ENCODE measurements at places on chromosomes 2 and 18. TPM values are rescaled to one million over a fixed set of nuclear protein-coding genes. Genes with fewer than 3 reads are reported as not detected.

- no peak for DNase-seq
Observed at GRCh38 chr2:140269000-140269399, 1488.8 kb upstream of the NXPH2 start.

Gene CIDEA
- total RNA-seq, result 0.26 TPM

DNA sequence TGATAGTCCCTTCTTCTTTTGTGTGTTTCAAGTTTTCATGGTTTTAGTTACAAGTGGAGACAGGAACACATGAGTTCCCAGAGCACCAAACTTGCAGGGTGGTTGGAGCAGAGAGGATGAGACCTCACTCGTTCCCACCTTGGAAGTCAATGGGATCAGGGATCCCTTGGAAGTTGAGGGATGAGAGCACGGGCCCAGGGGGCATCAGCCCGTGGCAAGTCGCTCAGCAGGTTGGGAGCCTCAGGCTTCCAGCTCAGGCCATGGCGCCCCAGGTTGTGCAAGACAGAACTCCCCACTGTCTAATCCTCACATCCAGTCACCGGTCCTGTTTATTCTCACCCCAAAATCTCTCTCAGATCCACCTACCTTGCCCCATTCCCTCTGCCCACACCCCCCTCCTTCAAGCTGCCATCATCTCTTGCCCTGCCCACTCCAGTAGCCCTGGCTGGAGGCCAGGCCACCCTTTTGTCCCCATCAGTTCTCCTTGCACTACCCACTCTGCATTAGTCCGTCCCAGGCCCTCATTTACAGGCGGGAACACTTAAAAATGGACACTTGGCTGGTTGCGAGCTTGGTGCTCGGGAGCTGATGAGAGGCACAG is 37.6 kb upstream of the FOSL2 start:
- DNase-seq, result no peak

DNA sequence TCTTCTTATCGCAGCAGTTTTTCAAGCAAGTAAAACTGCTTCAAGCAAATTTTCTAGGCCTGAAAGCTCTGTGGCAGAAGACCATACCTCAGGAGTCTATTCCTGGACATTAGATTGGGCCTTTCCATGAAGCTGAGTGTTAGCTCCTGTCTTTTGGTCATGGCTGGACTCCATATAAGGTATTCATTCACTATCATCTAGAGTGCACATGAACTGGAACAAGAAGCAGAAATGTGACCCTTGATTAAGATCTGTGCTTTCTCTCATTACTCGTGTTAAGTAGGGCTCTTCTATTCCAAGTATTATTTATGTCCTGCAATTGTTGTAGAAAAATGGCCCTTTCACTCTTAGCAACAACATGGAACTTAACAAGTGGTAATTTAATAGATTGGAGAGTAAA is 5.9 kb upstream of the GULP1 start:
- DNase-seq, result no peak

Gene PRKAG3
- 0.26 TPM for total RNA-seq

DNA sequence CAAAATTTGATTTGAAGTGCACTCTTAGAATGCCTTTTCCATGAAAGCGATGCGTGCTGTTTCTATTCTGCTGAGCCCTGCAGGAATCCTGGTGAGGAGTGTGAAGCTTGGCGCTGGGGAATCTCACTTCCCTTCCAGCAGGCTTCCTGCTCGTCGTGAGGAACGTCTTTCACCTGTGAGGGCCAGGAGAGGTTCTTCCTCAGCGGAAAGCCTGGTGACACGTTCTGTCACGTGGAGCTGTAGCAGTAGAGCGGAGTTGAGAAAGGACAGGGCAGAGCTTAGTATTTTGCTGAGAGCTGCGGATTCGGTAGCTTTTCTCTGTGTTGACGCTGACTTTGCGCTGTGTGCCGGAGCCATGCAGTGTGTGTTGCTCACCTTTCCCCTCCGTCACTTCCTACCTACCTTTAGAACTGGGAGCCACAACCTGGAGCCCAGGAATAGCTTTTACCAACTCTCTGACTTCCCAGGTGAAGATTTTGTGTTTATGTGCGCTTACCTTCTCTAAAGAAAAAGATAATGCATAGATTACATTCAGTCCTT is 294.8 kb downstream of the PTGR3 start:
- no peak for DNase-seq

DNA sequence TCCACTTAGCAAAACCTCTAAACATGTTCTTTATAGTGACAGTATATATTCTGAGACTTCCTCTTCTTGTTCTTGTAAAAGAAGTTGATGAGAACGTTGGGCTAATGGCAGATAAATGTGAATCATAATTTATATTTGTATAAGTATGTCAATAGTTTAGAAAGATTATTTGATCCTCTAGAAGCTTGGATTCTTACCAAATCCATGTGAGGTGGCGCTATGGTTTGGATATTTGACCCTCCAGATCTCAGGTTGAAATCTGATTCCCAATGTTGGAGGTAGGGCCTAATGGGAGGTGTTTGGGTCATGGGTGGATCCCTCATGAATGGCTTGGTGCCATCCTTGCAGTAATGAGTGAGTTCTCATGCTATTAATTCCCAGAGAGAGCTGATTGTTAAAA is 29.8 kb upstream of the SCN1A start:
- no peak for DNase-seq

Gene SIX3
- not detected for total RNA-seq

- peak; percentile 21 for DNase-seq
Observed at GRCh38 chr18:49547701-49548100, 14.2 kb upstream of the LIPG start.

DNA sequence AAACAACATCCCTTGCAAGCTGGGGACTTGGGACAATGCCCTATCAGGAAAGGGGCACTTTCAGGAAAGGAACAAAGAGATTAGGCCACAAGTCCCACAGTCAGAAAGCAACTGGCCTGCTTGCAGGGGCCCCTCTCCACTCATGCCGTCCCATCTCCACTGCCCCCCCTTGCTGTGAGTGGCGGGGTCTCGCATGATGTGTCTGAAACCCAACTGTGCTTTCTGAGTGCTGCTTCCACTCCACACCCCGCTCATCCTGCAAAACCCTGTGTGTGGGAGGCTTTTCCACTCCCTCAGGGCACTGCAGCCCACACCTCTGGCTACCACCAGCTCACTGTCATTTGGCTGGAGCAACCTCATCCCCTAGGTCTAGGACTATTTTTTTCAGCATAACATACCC is 7.9 kb downstream of the HS6ST1 start:
- no peak for DNase-seq

DNA sequence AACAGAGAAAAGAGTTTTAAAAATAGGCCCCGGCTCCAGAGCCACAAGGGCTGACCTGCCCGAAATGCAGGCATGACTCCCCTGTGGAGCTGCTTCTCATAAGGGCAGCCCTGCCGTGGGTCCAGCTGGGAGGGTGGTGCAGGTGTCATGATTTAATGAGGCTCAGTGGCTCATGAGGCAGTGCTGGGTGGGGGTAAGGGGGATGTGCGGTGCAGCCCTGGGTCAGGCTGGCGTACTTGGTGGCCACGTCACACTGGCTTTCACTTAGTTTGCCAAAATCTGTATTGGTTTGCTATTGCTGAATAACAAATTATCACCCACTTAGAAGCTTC is 33.6 kb downstream of the HJURP start:
- no peak for DNase-seq

- DNase-seq, result peak; percentile 40
Observed at GRCh38 chr2:231708773-231709635, 679 bp downstream of the PTMA start.

DNA sequence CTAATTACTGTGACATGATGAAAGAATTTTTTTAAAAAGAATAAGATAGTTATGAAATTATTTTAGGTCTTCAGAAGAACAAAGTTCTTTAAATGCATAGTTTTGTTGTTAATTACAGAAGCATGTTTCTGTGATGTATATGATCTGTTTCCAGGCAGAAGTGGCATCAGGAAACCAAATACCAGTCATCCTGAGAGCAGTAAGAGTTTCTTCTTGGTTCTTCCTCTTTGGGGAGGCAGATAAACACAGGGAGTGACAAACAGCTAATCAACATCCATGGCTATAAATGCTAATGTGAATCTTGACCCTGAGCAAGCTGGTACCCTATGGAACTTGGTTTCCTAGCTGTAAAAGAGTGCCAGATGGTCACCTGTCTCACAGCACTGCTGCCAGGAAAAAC is 29.2 kb downstream of the WIPF1 start:
- DNase-seq, result no peak

GRCh38 chr18:77701977-77702376 is 452.3 kb downstream of the GALR1 start:
- no peak for DNase-seq

Gene ALPG
- not detected for total RNA-seq

Gene CAPN14
- 0.17 TPM for total RNA-seq

Gene ITGA6
- total RNA-seq, result 2.6 TPM

DNA sequence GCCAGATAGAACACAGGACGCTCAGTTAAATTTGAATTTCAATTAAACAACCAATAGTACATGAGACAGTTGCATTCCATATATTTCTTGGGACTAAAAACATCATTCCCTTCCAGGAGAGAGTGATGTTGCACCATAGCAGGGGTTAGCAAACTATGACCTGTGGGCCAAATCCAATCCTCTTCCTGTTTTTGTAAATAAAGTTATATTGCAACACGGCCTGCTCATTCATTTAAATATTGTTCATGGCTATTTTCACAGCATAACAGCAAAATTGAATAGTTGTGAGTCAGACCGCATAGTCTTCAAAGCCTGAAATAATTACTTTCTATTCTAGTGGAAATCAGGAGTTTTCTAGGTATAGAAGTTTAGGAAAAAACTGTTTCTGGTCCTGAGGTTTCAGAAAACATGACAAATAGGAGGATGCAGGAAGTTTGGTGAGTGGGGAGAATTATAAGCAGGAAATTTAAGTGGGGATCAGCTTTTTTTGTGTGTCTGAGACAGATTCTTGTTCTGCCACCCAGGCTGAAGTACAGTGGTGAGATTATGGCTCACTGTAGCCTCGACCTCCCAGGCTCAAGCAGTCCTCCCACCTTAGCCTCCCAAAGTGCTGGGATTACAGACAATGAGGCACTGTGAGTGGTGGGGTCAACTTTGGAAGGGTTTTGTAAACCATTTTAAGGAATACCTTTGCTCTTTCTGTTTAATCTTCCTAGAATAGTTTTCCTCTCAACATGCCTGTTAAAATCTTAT is 131.5 kb downstream of the SOCS6 start:
- peak; percentile 76 for DNase-seq

GRCh38 chr2:1864301-1864980 is 120.1 kb upstream of the PXDN start:
- DNase-seq, result no peak

Gene LOXL3
- total RNA-seq, result 12.6 TPM

DNA sequence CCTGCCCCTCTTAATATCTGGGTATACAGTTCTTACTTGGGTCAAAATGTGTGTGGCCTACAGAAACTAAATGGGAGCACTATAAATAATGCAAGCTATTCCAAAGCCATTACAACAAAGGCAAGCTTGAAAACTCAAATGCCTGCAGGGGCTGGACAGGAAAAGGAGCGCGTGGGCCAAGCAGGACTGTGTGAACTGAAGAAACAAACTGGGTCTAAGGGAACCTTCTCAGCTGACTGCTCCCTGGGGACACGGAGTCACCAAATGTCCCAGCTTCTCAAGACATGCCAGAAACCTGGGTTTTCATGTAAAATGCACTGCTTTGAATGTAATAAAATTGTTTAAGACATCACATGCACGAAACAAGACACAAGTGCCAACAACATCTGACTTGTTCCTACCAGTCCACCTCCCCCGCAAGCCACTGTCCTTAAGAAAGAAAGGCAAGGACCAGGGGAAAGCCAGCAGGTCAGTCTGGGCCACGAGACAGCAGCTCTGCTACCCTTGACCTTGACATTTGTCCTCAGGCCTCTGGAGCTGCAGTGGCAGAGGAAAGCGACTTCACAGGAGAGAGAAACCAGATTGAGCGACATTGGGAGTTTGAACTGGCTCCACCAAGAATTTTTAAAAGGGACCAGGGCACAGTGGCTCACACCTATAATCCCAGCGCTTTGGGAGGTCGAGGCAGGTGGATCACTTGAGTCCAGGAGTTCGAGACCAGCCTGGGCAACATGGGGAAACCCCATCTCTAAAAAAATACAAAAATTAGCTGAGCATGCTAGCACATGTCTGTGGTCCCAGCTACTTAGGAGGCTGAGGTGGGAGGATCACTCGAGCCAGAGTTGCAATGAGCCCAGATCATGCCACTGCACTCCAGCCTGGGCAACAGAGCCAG is 89.7 kb upstream of the SH3BP4 start:
- no peak for DNase-seq

Gene SETBP1
- total RNA-seq, result 4.9 TPM

Gene M1AP
- not detected for total RNA-seq

DNA sequence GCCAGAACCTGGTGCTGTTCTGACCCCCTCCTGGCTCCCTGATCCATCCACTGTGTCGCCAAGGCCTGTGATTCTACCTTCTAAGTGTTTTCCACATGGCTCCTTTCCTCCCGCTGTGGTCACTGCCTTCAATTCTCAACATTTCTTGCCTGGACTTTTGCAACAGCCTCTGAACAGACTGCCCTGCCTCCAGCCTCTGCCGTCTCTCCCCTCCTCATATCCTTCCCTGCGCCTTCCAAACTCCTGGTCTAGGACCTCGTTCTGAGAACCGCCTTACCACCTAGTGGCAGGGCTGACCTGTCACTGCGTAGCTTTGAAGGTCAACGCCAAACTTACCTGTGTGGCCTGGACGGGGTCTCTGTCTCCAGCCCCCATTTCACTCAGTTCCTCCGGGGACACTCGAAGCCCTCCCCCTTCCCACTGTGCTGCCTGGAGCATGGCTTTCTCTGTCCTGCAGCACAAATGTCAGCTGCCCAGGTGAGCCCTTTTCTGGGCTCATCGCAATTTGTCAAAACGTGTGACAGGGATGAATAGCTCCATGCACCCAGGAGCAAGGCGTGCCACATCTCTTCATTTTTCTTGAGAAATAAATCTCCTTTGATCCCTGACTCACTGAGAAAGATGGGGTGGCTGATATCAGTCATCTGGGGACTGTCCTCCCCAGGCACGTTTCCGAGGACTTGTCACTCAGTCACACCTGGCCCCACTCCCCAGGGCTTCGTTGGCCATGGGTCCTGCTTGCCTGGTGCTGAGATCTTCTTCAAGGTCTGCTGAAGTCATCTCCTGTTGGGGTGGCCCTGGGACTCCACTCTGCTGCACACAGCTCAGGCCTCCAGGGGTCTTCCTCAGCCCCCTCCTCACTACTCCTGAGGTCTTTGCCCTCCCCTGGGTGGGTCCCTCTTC is 46.7 kb downstream of the LDLRAD4 start:
- DNase-seq, result no peak

DNA sequence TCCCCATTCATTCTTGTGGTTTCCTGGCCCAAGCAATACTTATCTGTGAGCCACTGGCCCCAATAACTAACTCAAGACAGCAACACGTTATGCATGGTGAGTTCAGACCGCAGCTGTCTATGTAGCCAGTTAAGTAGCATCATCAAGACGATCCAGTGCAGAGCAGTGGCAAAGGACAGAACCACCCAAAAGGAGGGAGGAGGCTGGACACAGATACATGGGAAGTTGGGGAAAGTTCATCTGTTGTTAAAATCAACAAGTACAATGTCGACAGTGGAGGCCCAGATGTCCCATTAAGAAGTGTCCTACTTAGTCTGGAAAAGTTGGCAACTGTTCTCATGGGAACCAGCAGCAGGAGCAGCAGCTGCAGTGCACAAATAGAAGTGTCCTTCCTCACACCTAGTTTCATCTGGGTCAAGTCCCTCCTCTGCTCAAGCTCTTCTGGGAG is 106.9 kb upstream of the THOC1 start:
- DNase-seq, result peak; percentile 33

Gene POTEI
- total RNA-seq, result not detected

GRCh38 chr2:58127111-58127510 is 80.5 kb downstream of the VRK2 start:
- DNase-seq, result no peak

Measured in fibroblast of lung (primary cell).